ENCODE measurements at places on chromosomes 2 and 18.
A peak's percentile ranks its signal among the peaks of the same experiment; 100 is the strongest.

GRCh38 chr2:21944536-21944935 is 820.8 kb downstream of the TDRD15 start:
- no peak for DNase-seq

DNA sequence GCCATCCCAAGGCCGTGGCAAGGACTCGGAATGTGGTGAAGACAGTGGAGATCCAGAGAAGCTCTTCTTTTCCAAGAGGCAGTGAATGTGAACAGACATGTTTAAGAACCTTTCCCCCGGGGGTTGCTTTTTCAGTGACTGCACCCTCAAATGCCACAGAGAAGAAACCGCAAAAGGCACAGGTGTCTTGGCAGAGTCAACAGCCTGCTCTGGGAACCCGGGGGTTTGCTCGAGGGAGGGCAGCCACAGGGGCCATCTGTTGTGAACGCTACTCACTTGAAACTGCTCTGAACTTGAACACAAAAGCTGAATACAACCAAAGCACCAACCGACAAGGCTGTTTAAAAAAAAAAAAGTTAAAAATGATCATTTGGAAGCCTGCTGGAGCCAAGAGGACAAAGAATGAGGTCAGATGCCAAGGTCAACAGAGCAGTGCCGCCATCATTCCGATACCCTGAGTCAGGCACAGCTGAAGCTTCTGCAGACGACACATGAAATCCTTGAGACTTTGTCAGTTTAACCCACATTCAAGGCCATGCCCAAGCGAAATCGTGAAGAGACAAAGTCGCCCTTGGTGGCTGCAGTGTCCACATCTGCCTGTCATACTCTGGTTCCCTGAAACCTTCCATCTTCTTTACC is 47.4 kb downstream of the PSMG2 start:
- no peak for DNase-seq

- no peak for DNase-seq
Observed at GRCh38 chr2:235861383-235861782, 306.8 kb downstream of the GBX2 start.

- DNase-seq, result no peak
Observed at GRCh38 chr2:18092760-18093159, 214.3 kb downstream of the KCNS3 start.

DNA sequence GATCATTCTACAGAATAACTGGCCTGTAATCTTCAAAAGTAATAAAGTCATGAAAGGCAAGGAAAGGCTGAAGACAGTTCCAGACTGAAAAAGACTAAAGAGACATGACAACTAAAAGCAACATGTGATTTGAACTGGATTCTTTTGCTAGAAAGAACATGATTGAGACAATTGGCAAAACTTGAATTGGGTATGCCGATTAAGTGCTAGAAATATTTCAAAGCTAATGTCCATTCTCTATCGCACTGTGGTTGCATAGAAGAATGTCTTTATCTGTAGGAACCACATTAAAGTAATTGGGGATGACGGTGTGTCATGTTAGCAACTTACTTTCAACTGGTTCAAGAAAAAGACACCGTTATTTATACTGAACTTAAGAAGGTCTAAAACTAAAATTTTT is 98.5 kb downstream of the EXOC6B start:
- no peak for DNase-seq

GRCh38 chr2:127672341-127673224 is 2.7 kb downstream of the LIMS2 start:
- no peak for DNase-seq

DNA sequence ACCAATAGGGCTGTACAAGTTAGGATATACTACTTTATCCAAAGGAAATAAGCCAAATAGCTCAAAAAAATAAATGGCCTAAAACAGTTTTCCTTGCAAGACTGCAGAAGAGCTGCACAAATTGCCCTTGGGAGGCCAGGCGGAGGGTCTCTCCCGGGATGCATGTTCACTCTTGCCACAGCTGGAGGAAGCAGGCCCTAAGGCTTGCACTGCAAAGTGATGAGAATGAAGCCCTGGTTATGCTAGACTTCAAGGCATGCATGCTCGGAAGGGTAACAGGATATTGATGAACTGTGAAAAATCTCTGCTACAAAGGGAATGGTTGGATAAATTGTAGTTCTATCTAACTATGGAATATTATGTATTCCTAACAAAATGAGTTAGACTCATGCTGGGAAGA is 27.5 kb upstream of the LDLRAD4 start:
- no peak for DNase-seq

GRCh38 chr18:12003894-12004293 is 22.6 kb downstream of the IMPA2 start:
- DNase-seq, result no peak

DNA sequence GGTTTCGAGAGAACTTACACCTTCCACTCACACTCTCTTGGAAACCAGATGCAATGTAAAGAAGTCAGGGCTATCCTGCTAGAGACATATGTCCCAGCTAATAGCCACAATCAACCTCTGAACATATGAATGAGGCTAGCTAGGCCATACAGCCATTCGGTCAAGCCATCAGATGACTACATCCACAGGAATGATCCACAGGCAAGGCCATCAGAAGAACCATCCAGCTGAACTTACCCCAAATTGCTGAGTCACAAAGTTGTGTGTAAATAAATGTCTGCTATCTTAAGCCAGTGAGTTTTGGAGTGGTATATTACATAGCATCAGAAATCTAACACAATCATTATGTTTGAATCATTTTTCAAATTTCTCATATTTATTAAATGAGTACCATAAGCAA is 5.2 kb upstream of the SPAST start:
- DNase-seq, result no peak

DNA sequence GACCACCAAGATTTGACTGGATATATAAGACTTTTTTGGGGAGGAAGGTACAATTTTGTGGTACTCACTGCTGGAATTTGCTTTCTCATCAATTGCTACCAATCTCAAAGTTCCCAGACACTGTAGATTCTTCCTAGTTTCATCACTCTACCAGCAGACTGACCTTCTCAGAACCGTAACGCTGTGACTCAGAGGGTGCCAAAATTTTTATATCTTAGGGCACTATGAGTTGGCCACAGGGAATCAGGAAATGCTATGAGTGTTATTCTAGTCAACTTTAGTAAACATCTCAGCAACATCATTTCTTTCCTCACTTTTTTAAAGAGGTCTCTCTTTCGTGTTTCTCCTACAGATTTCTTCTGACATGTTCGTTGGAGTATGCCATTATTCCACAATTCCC is 499.0 kb downstream of the TMX3 start:
- no peak for DNase-seq

DNA sequence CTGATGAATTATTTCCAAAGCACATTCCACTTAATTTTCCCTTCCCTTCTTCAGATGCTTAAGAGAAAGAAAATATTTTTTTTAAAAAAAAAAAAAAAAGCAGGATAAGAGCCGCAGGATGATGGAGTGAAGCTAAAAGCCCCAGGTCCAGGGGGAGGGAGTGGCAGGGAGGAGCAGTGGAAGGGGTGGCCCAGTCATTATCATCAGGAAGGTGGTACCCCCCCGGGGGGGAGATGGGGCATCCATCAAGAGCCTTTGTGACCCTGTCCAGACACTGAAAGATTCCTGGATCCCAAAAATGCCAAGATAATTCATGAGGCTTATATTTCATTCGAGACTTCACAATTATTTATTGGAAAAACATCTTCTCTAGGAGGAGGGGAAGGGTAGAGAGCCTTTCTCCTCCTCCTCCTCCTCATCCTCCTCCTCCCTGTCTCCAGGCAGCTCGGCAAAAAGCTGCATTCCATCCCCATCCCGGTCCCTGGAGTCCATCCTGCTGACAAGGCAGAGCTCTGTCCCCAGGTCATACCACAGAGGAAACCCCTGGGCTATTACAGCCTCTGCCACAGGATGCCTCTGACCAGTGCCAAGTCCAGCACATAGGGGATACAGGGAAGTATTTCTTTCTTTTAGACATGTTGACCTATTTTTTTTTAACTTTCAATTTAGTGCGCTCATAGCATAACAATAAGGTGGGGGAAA is 125.3 kb downstream of the TWIST2 start:
- DNase-seq, result no peak

DNA sequence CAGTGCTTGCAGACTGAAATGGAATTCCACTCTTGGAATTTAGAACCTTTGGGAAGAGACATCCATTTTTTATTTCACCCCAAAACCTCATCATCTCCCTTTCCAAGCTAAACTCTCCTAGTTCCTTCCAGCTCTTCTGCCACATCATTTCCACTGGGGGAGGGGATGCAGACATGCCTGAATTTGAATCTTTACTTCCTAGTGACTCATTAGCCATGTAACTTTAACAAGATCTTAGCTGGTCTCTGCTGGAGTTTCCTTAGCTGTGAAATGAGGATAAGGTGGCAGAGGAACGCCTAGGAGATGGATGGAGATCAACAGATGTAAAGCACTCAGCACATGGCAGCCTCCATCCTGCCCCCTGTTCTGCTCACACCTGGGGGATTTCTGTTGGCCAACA is 266.8 kb downstream of the EN1 start:
- DNase-seq, result no peak

DNA sequence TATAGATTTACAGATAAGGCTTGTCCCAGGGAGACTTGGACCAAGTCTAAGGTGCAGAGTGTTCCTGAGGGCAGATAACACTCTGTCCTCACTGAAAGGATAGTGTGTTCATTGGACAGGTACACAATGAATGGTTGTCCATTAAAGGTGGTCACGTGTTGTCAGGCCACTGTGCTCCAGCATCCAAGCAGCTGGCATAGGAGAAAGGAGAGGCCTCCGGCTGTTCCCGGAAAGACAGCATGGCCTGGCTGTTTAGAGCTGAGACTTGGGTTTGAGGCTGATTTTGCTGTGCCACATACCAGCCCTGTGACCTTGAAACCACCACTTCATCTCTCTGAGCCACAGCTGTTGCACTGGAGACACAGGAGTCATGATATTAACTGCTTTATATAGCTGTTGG is 19.6 kb upstream of the SULT1C3 start:
- no peak for DNase-seq

- no peak for DNase-seq
Observed at GRCh38 chr2:39504790-39505335, 67.8 kb upstream of the MAP4K3 start.

- DNase-seq, result peak; percentile 4
Observed at GRCh38 chr2:139142252-139142880, 362.2 kb upstream of the NXPH2 start.

- DNase-seq, result peak; percentile 34
Observed at GRCh38 chr2:130755256-130756052, at the start of gene AMER3. TSS of gene AMER3 (plus strand) at chr2:130755540. CDS start at chr2:130762073, 6,533 bp downstream.

DNA sequence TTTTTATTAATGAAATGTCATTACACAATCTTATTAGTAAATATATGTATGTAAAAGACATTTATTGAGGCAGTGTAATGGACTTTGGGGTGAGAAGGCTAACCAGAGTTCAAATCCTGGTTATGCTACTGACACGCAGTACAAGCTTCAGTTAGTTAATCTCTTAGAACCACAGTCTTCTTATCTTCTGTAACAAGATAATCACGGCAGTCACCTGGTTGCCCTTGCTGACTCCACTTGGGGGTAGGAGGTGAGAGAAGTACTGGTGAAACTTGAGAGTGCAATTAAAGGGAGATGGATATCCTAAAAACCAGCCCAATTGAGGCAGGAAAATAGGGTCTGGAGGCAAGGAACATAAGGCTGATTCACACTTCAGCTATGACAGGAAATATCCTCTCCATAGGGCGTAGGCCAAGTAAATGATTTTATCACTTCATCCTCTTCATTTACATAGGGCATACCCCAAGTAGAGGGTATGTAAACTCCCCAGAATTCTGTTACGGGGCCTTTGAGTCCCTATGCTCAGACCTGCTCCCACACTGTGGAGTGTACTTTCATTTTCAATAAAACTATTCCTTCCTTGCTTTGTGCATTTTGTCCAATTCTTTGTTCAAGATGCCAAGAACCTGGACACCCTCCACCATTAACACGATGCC is 21.3 kb downstream of the SKA1 start:
- no peak for DNase-seq

DNA sequence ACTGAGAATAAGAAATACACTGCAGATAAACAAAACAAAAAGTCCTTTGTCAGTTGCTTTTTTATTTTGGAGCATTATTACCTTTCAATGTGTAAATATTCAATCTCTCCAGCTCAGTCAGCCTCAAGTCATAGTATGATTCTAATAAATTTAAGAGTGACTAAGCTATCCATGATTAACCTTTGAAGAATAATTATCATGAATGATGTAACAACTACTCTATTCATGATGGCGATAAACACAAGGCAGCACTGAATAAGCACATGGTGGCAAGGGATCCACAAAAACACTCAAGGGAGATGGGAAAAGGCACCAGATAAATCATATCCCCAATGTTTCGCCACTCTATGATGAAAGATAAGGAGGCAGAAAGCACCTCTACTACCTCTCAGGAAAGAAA is 67.0 kb downstream of the MAP4K3 start:
- DNase-seq, result no peak

GRCh38 chr2:134141598-134142340 is 112.1 kb upstream of the MGAT5 start:
- DNase-seq, result no peak

- peak; percentile 2 for DNase-seq
Observed at GRCh38 chr2:140863713-140864112, 1267.1 kb downstream of the LRP1B start.

GRCh38 chr2:179049546-179050311 is at the start of gene CCDC141:
TSS of gene CCDC141 (minus strand) at chr2:179050137. CDS start at chr2:179049941, 196 bp downstream.
- DNase-seq, result peak; percentile 26

GRCh38 chr2:41865263-41865662 is 182.6 kb upstream of the PKDCC start:
- no peak for DNase-seq

DNA sequence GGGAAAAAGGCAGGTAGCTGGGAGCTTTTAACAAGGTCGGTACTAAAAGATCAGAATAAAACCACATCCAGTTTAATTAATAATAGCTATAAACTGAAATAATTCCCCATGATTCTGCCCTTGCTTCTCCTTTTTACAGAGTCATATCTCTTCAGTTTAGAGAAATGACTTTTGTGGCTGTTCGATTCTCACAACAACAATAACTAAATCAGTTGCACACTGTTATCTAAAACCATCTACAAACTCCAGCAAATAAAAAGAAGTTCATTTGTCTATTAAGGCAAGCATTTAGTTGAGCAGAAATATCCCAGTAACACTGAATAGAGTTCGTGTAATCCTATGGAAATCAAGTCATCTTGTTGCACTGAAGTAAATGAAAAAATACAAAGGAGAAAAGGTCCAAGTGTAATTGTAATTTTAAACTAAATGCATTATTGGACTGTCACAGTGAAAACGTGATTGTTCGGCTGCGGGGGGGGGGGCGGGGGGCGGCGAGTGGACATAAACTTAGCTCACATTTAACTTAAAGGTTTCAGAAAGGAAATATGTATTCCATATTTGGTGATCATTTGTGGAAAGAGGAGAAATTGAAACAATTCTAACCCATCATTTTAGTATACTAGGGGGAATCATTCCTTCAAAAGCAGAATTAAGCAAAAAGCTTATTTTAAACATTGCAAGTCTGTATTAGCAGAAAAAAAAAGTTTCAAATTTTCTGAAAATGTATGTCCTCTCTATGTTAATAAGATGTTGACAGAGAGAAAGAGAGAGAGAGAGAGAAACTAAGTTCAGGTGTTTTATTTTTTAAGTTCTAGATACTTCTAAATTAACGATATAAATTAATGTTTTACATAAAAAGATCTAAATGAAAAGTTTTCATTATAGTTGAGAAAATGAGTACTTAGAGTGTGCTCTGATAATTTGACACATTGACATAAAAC is 144.5 kb downstream of the MEIS1 start:
- no peak for DNase-seq
